ENCODE measurements at places on chromosomes 7 and 10.

DNA sequence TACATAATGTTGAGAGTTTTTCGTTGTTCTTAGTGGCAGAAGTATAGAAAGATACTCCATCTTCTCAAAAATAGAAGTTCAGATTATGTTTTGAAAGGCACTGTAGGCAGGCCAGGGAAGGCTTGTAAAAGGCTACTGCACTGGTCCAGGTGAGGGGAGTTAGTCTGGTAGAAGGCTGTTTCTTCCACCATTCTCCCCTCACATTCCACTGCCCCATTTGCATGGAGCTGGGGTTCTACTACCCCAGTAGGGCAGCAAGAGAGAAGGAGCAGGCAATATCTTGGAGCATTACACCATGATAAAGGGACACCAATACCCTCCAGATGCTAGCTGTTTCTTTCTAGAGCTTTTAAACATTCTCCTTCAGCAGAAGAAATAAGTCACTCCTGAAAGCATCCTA is 16.5 kb upstream of the SGMS1 start:
- DNase-seq, result no peak

- no peak for DNase-seq
These were observed 487.6 kb upstream of the MGMT start for GRCh38 chr10:128979405-128979804.

GRCh38 chr7:138158739-138159528 is 82.7 kb downstream of the AKR1D1 start:
- no peak for DNase-seq

- DNase-seq, result no peak
These were observed 53.4 kb downstream of the FOXL3 start for GRCh38 chr7:343227-343822.

- DNase-seq, result no peak
These were observed 12.8 kb downstream of the UBE2D4 start for GRCh38 chr7:43938892-43939482.
